Bronchial epithelial cell (primary cell): ENCODE measurements at places on chromosomes 12 and 14. TPM values are rescaled to one million over a fixed set of nuclear protein-coding genes. Genes with fewer than 3 reads are reported as not detected.

The CCDC197 gene
- total RNA-seq = not detected in 2 replicates

The KRT1 gene
- total RNA-seq = not detected in 2 replicates

The CAPZA3 gene
- total RNA-seq = 0.13 TPM in 1 of 2 replicates, not detected in the other

The FIGNL2 gene
- not detected in 2 replicates for total RNA-seq

The KCNC2 gene
- total RNA-seq = under 0.01 TPM in 1 of 2 replicates, not detected in the other

The TAS2R8 gene
- not detected in 2 replicates for total RNA-seq

The NFE2 gene
- total RNA-seq = not detected in 2 replicates

The SLC4A8 gene
- 0.26 and 0.64 TPM in 2 replicates for total RNA-seq

The A2M gene
- total RNA-seq = 1.1 TPM in 1 of 2 replicates, not detected in the other

The PROX2 gene
- not detected in 2 replicates for total RNA-seq

DNA sequence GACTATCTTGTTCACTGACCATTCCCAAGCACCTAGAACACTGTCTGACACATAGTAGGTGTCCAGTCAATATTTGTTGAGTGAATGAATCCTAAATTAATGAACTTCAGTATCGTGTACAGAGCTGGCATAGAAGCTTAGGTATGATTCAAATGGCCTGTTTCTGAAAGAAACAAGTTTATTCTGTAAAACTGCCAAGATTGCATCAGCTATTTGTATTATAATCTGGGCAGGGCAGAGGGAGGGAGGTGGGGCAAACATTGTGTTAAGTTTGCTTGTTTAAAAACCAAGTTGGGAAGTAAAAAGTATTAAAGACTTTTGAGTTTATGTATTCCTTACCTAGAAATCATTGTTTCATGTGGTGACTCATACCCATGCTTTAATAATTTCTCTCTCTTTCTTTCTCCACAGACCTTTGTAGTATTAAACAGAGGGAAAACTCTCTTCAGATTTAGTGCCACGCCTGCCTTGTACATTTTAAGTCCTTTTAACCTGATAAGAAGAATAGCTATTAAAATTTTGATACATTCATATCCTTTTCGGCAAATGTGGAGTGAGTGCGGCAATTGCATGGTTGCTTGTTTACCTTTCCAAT is 92.8 kb downstream of the SCN8A start:
- DNase-seq = peak; percentile 76

DNA sequence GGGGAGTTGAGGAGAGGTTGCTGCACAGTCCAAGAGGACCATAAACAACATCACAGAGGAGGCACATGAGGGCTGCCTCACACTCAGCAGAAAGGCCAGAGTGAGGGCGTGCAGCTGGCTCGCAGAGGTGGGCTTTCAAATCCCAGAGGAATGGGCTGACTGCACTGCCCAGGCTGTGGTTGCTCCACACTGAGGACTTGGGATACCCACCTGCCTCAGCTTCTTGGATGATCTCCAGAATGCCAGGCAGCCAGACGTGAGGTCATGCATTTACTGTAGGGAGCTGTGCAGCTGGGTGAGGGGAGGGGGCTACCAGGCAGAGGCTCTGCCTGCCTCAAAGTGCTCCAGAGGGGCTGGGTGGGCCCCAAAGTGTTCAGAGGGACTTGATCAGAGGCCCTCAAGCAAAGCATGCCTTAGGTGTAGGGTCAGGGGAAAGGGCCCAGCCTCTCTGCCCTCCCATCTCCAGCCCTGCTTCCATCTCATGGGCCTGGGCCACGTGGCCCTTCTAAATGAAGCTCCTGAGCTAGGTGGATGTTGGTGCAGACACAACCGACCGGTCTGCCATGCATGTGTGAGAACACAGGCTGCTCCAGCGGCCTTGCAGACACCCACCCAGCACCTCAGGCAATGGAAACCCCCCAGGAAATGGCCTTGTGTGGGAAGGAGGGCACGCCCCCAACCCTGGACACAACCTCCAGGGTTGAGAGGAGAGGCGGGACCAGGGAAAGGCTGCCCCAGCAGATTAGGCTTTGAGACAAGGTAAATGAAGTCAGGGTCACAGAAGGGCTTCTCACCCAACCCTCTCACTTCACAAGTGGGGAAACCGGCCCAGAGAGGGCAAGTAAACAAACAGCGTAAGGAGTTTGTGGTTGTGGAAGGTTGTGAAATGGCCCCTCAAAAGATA is 90.8 kb downstream of the NTF3 start:
- DNase-seq = no peak

DNA sequence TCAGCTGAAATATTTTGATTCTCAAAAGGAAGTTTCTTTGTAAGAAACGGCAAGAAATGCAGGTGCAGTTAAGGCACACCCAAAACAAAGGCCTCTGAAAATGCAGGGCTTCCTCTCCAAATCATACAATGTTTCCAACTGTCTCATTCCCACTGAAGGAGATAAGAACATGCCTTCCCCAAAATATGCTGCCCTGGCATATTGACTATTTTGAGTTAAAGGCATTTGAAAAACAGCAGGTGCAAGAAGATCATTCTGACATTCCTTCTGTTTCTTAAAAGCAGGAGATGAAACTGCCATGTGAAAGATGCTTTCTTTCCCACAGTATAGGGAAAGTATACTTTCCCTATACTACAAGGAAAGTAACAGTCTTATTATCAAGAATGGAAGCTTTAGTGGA is 33.4 kb upstream of the VASH1 start:
- DNase-seq = no peak

DNA sequence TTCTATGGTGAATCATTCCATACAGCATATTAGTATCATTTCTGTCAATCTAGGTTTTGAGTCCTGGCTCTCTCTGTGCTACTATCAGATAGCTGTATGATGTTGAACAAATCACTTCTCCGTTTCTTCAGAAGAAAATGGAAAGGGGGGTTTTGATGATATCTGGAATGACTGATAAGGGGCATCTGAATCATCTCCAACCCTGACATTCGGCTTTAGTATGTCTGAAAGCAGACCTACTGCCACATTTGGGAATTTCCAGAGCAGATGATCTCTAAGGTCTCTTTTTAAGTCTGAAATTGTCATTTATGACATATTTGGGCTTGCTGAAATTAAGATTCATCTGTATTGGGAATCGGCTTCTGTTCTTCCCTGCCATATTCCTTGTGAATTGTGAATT is 10.1 kb downstream of the MLF2 start:
- peak; percentile 28 for DNase-seq

DNA sequence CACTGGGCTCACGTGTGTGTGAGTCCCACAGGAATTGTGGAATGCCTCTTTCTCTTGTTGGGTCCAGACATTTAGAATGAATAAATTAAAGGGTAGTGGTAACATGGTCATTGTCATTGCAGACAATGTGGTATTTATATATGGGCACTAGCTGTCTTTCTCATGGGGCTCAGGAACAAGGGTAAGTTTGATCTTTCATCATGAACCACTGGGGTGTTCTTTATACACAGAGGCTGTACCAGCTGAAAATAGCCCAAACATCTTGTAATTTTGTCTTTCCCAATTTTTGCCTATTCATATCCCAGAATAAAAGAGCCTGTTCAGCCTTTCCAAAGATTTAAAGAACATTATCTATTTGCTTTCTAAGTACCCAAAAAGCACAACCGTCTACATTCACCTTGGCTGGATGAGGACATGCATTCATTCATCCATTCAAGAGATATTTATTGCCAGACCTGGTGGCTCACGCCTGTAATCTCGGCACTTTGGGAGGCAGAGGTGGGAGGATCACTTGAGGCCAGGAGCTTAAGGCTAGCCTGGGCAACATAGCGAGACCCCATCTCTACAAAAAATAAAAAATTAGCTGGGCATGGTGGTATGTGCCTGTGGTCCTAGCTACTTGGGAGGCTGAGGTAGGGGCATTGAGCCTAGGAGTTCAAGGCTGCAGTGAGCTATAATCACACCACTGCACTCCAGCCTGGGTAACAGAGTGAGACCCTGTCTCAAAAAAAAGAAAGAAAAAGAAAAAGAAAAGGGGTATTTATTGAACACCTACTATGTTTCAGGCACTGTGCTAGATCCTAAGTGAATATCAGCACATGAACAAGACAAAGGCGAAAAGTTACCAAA is 4.4 kb upstream of the FOS start:
- DNase-seq = no peak

DNA sequence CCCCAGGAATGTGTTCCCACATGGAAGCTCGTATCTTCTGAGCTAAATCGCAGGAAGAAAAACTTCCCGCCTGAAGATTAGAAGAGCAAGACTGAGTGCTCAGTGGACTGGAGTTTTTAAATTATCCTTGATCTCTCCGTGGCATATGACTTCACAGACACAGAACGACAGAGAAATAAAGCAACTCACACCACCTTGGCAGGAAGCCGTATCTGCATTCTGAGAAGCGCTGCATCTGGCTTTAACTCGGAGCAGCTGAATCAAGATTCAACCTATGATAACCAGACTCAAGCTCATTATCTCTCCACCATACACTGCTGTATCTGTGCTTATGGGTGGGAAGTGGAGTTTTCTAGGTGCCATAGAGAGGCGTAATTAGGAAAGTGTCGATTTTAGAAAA is 1482.7 kb downstream of the AACS start:
- DNase-seq = no peak

GRCh38 chr12:57210926-57211692 is 5.5 kb upstream of the NXPH4 start:
- no peak for DNase-seq

GRCh38 chr12:13749389-13749788 is 232.0 kb downstream of the GRIN2B start:
- no peak for DNase-seq

DNA sequence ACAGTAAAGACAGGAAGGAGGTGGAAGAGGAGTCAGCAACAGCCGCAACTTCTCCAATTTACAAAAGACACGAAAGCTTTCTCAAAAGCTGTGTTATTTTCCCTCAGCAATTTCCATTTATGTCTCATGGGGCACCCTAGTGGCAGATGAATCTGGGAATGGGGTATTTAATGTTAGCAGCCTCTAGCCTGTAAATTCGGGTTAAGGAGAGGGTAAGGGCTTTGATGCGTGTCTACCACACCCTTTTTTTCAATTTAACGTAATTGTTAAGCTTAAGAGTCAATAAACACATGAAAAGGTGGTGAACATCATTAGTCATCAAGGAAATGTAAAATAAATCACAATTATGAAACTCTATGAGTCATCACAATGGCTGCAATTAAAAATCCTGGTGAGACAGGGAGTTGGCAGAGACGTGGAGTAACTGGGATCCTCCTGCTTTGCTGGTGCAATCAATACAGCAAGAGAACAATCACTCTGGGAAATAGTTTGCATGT is 986.4 kb downstream of the AACS start:
- peak; percentile 98 for DNase-seq

GRCh38 chr14:104356020-104356737 is 217.8 kb downstream of the KIF26A start:
- no peak for DNase-seq

GRCh38 chr14:64405295-64405694 is 17.1 kb downstream of the MTHFD1 start:
- no peak for DNase-seq

DNA sequence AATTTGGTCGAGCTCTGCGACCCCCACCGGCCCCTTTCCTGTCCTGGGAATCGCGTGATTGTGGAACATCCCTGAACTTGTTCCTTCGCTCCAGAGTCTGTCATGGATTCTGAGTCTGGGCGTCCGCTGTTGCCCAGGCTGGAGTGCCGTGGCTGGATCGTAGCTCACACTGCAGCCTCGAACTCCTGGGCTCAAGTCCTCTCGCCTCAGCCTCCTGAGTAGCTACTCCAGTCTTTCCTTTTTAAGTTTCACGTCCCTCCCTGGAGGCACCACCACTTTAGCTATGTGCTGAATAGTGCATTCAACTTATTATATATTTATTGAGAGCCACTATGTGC is 698 bp downstream of the ACOT6 start:
- DNase-seq = no peak

DNA sequence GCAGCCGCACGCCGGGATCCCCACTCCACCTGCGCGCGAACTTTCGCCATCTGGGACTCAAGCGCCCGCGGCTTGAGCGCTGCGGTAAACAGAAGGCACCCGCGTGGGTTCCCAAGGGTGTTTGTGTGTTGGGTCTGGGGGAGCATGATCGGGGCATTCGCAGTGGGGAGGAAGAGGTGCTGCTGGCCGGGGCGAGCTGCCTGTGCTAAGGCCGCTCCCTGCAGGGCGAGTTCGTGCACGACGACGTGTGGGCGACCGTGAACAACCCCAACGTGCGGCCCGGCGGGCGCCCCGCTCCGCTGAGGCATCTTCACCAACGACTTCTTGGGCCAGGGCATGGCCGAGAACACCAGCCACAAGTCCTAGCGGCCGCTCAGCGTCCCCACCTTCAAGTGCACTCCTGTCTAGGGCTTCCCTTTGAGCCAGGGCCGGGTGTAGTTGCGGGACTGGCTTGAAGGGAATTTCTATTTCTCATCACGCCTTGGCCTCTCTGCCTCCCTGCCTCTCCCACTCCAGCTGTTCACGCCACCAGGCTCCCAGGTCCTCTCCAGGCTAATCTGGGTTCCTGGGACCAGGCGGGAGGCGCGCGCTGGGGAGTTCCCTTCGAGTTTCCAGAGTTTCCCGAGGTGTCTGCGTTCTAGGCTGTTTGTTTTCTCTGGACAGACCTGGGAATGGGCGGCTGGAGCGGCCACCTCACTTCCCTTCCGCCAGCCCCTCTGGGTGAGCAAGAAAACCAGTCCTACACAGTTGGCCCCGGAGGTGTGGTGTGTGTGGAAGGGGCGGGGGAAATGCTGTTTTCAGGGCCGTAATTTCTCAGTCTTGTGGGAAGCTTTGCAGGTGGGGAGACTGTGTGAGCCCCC is 417.8 kb upstream of the TMTC1 start:
- peak; percentile 9 for DNase-seq

- no peak for DNase-seq
Measured at GRCh38 chr14:75320196-75320595, 41.6 kb downstream of the FOS start.
